Activated CD8-positive, alpha-beta memory T cell treated with anti-CD3 and anti-CD28 coated beads, Interleukin-2, amount 10 ng/mL, durations not matched to agents 7 days and 5 days (primary cell): ENCODE measurements at places on chromosomes 2 and 18.

GRCh38 chr2:98541489-98541888, 66.8 kb downstream of the COA5 start:
- no peak for DNase-seq
- no peaks in the 10 kb centered on the region for H3K27me3 ChIP-seq
- H3K4me3 ChIP-seq, result no peak overlapping the region
- peaks cover 22% of the 10 kb centered on the region for H3K4me1 ChIP-seq
- peaks cover 70% of the 10 kb centered on the region for H3K36me3 ChIP-seq
- H3K27ac ChIP-seq, result no peak overlapping the region

DNA sequence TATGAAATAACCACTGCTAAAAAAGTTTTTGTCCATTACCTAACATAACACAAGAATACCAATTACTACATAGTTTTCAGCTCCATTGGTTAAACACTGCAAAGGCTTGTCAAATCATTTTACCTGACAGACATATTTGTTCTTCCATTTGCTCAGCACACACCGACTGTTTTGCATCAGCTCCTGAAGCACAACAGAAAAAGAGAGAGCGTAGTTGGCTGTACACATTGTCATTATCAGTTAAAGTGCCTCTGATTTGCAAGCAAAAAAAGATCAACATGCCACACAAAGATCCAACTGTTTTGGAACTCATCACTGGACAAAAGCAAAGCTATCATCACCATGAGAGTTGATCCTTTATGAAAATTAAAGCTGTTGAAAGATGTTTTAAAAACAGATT, 103.8 kb downstream of the WDPCP start:
- H3K27me3 ChIP-seq, result no peaks in the 10 kb centered on the region
- H3K4me1 ChIP-seq, result no peaks in the 10 kb centered on the region
- H3K27ac ChIP-seq, result no peak overlapping the region
- H3K4me3 ChIP-seq, result no peak overlapping the region

GRCh38 chr2:20421988-20422370, 24.9 kb upstream of the RHOB start:
- H3K4me3 ChIP-seq, result no peak overlapping the region
- peaks cover 14% of the 10 kb centered on the region for H3K27me3 ChIP-seq
- peak; percentile 30 for DNase-seq
- no peak overlapping the region for H3K27ac ChIP-seq

DNA sequence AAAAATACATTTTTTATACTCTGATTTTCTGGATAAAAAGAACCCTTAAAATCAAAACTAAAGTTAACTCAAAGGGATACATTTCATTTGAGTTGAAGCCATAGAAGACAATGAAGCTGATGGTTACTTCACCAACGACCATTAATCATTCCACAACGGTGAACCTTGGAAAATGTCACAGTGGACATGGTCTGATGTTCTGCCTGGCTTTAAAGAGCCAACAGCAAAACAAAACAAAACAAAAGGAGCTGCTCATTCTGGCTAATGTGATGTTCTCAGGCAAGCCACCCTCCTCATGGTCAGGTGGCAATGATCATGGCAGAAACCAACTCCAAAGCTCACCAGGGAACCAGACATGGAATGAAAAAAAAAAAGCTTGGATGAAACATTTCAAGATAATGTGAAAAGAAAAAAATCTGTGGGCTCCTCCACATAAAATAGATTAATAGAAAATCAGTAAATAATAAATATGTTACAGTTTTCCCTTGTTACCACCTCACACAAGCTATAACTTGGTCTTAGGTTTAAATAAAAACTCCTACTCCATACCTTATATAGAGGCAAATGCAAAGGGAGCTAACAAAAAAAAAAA, 90.1 kb upstream of the SERTAD2 start:
- H3K27me3 ChIP-seq, result no peaks in the 10 kb centered on the region
- peaks cover 15% of the 10 kb centered on the region for H3K4me1 ChIP-seq
- DNase-seq, result no peak
- no peak overlapping the region for H3K4me3 ChIP-seq
- H3K36me3 ChIP-seq, result no peaks in the 10 kb centered on the region

GRCh38 chr2:9107168-9108025, 99.2 kb upstream of the ASAP2 start:
- peaks cover 3% of the 10 kb centered on the region for H3K27me3 ChIP-seq
- H3K4me3 ChIP-seq, result no peak overlapping the region
- no peaks in the 10 kb centered on the region for H3K36me3 ChIP-seq
- no peak overlapping the region for H3K27ac ChIP-seq
- DNase-seq, result no peak
- H3K4me1 ChIP-seq, result no peaks in the 10 kb centered on the region

GRCh38 chr2:13686262-13686661, 946.3 kb upstream of the LRATD1 start:
- H3K27me3 ChIP-seq, result no peaks in the 10 kb centered on the region
- H3K4me1 ChIP-seq, result no peaks in the 10 kb centered on the region
- no peak overlapping the region for H3K4me3 ChIP-seq

GRCh38 chr2:109517118-109517889, 96.5 kb downstream of the SEPTIN10 start:
- peaks cover 10% of the 10 kb centered on the region for H3K27me3 ChIP-seq
- H3K36me3 ChIP-seq, result no peaks in the 10 kb centered on the region

- no peak overlapping the region for H3K4me3 ChIP-seq
- no peak for DNase-seq
- H3K27me3 ChIP-seq, result peaks cover 69% of the 10 kb centered on the region
These were observed 381.0 kb downstream of the MTX2 start for GRCh38 chr2:176650104-176650837.

DNA sequence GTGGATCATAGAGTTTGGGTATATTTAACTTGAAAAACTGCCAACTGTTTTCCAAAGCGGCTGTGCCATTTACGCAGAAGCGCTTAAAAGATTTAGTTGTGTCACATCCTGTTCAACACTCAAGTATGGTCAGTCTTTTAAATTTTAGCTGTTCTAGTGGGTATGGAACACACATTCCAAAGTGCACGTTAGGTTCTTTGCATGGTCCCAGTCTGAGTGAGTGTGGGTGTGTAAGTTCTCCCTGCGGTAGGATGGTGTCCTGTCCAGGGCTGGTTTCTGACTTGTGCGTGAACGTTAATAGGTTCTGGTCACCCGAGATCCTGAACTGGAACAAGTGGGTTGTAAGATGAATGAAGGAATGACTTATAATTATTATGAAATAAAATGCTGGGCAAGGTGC, 28.4 kb upstream of the IL36G start:
- no peak overlapping the region for H3K27ac ChIP-seq
- peaks cover 48% of the 10 kb centered on the region for H3K27me3 ChIP-seq
- H3K36me3 ChIP-seq, result no peaks in the 10 kb centered on the region
- H3K4me3 ChIP-seq, result no peak overlapping the region

DNA sequence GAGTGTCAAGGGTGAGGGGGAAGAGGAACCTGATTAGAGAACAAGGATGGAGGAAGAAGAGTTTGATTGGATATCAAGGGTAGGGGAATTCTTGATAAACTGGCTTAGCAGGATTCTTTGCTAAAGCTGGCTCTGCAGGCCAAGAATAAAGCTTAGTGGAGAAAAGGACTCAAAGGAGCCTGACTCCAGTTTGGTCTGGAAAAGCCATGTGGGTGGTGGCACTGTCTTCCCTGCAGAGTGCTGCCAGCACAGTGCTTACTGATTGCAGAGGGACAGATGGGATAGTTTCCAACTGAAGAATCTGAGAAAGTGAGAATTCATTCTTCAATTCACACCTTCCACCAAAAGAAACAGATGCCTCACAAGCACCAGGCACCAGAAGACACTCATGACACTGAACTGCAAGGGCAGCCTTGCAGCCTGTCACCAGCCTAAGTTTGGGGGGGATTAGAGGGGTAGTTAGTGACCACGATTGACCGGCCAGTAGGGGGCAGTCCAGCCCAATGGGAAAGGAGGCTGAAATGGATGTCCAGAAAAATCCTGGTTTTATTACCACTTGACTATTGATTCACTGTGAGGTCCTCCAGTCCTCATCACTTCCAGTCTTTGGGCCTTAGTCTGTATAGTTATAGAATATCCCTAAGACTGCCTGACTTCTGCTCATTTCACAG, 334.5 kb downstream of the SMAD2 start:
- H3K4me3 ChIP-seq, result no peak overlapping the region
- H3K4me1 ChIP-seq, result peaks cover 7% of the 10 kb centered on the region
- H3K36me3 ChIP-seq, result no peaks in the 10 kb centered on the region

- DNase-seq, result no peak
- no peak overlapping the region for H3K4me3 ChIP-seq
These were observed 43.5 kb downstream of the TMEM163 start for GRCh38 chr2:134675314-134675713.

GRCh38 chr18:47260120-47260923, 8.9 kb upstream of the SKOR2 start:
- no peaks in the 10 kb centered on the region for H3K4me1 ChIP-seq
- no peak overlapping the region for H3K27ac ChIP-seq
- peaks cover 93% of the 10 kb centered on the region for H3K27me3 ChIP-seq
- DNase-seq, result peak; percentile 47
- H3K36me3 ChIP-seq, result no peaks in the 10 kb centered on the region

- H3K36me3 ChIP-seq, result no peaks in the 10 kb centered on the region
- no peaks in the 10 kb centered on the region for H3K27me3 ChIP-seq
- H3K4me1 ChIP-seq, result no peaks in the 10 kb centered on the region
- no peak overlapping the region for H3K4me3 ChIP-seq
- DNase-seq, result no peak
These were observed 416.6 kb upstream of the MEX3C start for GRCh38 chr18:51614033-51614432.

GRCh38 chr2:136527560-136527959, 237.8 kb upstream of the THSD7B start:
- DNase-seq, result no peak
- no peaks in the 10 kb centered on the region for H3K36me3 ChIP-seq
- H3K27me3 ChIP-seq, result no peaks in the 10 kb centered on the region
- H3K27ac ChIP-seq, result no peak overlapping the region
- H3K4me3 ChIP-seq, result no peak overlapping the region
- H3K4me1 ChIP-seq, result no peaks in the 10 kb centered on the region

DNA sequence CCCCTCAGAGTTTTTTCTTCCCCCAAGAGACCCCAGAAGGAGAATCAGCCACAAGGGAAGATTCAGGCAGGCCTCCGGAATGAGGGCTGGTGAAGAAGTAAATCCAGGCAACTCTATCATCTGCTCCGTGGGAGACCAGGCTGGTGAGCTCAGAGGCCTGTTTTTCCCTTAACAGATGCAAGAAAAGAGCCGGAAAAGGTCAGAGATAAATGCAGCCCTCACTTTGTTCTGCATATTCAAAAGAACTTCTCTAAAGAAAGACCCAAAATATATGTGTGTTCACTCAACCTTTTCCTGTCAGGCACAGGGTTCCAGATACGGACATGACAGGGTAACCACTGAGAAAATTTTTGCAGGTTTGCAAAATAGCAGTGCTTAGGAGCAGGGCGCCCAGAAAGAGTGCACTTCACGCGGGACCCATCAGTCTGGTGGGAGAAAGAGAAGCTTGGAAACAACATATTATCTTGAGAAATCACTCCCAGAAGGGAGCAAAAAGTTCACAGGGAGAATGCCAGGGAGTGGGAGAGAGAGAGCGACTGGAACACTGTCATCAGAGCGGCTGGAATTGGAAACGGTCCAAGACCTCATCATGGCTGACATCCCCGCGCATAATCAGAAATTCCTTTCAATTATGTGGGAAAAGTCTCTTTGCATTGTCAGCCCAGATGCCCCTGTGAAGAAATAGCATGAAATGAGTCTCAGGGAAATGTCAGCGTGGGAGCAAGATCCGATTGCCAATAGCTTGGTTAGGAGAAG, 244.8 kb upstream of the SLC14A2 start:
- no peak overlapping the region for H3K4me3 ChIP-seq
- peaks cover 25% of the 10 kb centered on the region for H3K27me3 ChIP-seq
- H3K27ac ChIP-seq, result no peak overlapping the region

DNA sequence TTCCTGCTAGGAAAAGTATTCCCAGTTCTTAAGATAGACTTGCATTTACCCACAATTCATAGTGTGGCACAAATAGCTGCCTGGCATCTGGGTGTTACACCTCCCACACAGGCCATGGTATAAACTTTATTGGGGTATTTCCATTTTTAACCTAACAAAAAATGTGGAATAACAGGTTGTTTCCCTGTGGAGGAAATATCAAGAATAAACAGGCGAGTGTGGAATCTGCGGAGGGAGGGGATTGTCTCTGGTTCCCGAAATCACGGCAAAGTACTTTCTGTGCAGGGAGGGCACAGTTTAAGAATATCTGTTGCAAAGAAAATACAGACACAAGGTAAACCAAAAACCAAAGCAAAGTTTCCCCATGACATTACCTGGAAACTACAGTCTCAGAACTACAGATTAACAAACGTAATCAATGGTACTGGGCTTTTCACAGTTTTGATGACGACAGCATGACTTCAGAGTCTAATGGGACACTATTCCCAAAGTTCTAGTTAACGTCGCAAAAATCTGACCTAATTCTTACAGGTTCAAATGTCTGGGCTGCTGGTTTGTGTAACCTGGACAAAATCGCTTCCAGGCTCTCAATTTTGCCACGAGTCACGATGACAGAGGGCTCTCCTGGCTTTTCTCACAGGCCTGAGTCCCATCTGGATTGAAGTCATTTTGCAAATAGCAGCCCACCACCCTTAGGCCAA, 1.4 kb downstream of the STARD7 start:
- peak overlapping the region; percentile 87 for H3K27ac ChIP-seq
- H3K4me1 ChIP-seq, result peaks cover 60% of the 10 kb centered on the region
- DNase-seq, result no peak
- peaks cover 16% of the 10 kb centered on the region for H3K36me3 ChIP-seq
